Lower leg skin (tissue), 4 donors: ENCODE measurements at places on chromosomes 2 and 18. TPM values are rescaled to one million over a fixed set of nuclear protein-coding genes. Genes with fewer than 3 reads are reported as not detected.

- DNase-seq: no peak
These were observed 24.7 kb upstream of the NT5C1B start for GRCh38 chr2:18614041-18614440.

DNA sequence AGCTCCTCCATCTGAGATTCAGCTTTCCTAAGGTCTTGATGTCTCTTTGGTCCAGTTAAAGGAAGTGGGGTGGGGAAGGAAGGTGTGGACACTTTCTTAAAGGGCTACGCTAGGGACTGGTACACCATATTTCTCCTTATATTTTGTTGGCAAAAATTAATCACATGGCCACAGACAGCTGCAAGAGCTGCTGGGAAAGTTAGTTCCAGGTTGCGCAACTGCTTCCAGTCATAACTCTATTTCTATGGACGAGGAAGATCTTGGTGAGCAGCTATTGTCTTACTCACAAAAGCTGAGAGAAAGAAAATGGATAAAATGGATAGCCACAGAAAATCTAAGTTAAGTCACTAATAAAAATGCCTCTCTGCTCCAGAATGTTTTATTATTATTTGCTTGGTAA lies 60.7 kb upstream of the PPM1B start:
- no peak for DNase-seq

- peak; percentile 82 for DNase-seq
These were observed 28.2 kb upstream of the STAT4 start for GRCh38 chr2:191178806-191179514.

GRCh38 chr2:167721593-167721992 lies 525.8 kb downstream of the STK39 start:
- no peak for DNase-seq

Gene HOXD11
- total RNA-seq: not detected

Gene ARHGEF33
- 0.13 TPM for total RNA-seq

Gene FKBP1B
- 7.2 TPM for total RNA-seq
